Glomerular endothelial cell (primary cell): ENCODE measurements at places on chromosomes 3 and 15. TPM values are rescaled to one million over a fixed set of nuclear protein-coding genes. Genes with fewer than 3 reads are reported as not detected.

GRCh38 chr3:123357275-123357674 is 91.6 kb downstream of the ADCY5 start:
- no peak for DNase-seq

- DNase-seq: no peak
Measured at GRCh38 chr3:30124435-30125370, 481.7 kb upstream of the TGFBR2 start.

Gene UACA
- 118 and 247 TPM in 2 replicates for total RNA-seq

Gene ZNF385D
- total RNA-seq: 2.2 and 3.7 TPM in 2 replicates

Gene MASP1
- 1.8 and 4.6 TPM in 2 replicates for total RNA-seq

Gene CPN2
- total RNA-seq: not detected in 2 replicates
